Esophagus muscularis mucosa (tissue), 4 donors: ENCODE measurements at places on chromosomes 4 and X. TPM values are rescaled to one million over a fixed set of nuclear protein-coding genes. Genes with fewer than 3 reads are reported as not detected.

RAI2 gene
- 26.2 TPM for total RNA-seq

PRDX4 gene
- total RNA-seq = 64.6 TPM

TEX13B gene
- total RNA-seq = not detected

CWH43 gene
- total RNA-seq = not detected

DCX gene
- total RNA-seq = 0.13 TPM

ARHGAP36 gene
- 0.32 TPM for total RNA-seq

APELA gene
- total RNA-seq = not detected

SMIM10 gene
- total RNA-seq = 8.9 TPM

KLHL34 gene
- 0.13 TPM for total RNA-seq

SRD5A3 gene
- total RNA-seq = 7.9 TPM

STAP1 gene
- total RNA-seq = not detected

NEUROG2 gene
- not detected for total RNA-seq

SPANXC gene
- total RNA-seq = not detected

GRCh38 chrX:153635788-153636668 is 11.0 kb upstream of the DUSP9 start:
- no peak for DNase-seq

DNA sequence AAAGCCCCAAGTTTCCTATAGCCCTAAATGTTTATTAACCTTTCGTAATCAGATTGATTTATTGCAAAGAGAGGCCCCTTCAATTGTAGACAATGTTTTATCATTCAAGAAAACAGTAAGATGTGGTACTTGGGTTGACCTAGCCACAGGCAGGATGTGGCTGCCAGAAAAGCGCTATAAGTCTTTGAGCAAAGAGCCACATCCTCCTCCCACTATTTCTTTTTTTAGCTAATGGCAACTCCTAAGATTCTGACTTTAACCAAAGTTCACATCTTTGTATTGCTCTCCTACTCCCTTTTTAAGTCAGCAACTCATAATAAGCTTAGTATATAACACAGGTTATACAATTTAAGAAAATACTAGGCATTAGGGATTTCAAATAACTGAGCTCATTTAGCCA is 70.7 kb upstream of the PPP3CA start:
- no peak for DNase-seq

DNA sequence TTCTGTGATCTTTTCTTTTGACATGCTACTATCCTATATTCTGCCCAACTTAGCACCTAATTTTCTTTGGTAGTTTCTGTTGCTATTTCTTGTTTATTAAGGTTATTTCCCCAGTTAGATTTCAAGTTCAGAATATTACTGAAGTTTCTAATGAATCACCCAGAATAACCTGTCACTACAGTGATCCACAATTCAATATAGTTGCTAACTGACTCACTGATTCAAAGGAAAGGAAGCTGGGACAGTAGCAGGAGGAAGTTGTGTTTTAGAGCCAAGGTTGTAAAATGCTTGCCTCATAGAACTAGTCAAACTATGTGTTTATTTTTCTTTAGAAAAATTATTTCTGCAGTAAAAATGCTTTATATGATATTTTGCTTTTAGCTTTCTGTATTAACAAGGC is 37.4 kb downstream of the PAK3 start:
- DNase-seq = no peak

DNA sequence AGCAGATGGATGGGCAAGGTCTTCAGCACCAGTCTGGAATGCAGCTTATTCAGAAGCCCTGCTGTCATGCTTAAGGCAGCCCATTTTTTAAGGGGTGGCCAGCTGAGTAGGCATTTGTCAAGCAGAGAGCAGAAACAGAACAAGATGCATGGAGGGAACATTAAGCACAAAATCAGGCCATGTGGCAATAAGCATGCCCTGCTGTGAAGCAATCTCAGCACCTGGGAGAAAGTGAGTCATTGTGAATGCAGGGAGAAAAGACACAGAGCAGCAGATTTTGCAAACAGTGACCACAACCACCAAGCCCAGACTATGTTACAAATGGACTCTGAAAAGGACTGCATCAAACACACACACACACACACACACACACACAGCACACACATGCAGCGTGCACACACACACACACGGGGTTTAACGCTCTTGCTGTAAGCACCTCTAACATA is 94.1 kb upstream of the GALNT7 start:
- DNase-seq = no peak

DNA sequence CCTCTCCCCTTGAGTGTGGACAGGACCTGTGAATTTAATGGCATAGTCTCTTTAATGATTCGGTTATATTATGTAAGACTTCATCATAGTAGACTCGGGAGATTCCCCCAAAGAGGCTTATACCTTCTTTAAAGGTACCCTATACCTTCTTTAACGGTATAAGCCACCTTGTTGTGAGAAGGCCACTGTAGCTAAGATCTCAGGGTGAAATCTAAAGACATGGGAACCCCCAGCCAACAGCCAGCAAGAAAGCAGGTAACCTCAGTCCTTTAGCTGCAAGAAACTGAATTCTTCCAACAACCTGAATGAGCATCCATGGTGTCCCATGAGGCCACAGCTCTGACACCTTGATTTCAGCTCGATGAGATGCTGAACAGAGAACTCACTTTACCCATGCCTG is 931 bp downstream of the DDX60 start:
- DNase-seq = no peak

DNA sequence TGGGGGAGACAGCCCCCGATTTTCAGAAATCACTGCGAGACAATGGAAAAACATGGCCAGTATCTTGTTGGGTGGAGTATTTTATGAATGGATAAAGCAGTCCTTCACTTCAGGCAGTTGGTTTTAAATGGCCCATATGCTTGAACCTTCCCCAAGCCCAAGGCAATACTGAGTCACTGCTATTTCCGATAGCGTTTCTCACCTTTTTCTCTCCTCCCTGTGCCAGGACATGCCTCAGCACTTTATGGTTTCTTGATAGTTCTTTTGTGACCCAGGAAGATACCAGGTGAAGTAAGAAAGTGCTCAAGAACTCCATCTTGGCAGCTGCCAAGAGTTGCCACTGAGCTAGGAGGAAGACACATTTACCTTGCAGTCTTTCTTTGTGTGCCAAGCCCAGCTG is 26.8 kb upstream of the ESX1 start:
- DNase-seq = no peak

DNA sequence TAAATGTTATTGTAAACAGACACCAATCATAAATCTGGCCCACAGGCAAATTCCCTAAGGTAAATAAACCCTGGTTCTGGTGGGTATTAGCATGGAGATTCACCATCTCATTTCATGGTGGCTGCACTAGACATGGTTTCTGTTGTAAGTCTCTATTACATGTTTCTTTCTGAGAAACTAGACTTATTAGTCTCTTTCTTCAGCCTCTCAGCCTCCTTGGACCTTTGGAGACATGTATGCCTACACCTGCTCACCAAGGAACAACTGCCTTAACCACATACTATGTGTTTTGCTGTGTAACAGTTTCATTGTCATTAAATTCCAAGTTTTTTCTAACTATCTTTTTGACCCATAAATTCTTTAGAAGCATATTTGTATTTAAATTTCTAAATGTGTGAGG is 13.1 kb downstream of the DDIT4L start:
- DNase-seq = no peak

DNA sequence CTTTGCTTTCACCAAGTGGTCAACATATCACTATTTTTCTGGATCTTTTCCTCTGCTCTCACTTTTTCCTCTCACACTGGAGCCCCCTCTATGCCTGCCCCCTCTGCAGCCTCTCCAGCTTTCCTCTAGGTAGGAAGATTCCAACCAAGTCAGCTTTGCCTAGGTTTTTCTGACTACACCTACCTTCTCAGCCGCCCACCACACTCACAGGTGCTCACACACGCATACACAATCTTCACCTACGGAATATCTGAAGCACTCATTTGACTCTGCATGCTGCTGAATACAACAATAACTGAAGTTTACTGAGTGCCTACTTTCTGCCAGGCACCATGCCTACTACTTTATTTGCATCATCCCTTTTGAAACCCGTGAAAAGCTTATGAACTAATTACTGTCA is 328.0 kb downstream of the PPP3CA start:
- DNase-seq = no peak

DNA sequence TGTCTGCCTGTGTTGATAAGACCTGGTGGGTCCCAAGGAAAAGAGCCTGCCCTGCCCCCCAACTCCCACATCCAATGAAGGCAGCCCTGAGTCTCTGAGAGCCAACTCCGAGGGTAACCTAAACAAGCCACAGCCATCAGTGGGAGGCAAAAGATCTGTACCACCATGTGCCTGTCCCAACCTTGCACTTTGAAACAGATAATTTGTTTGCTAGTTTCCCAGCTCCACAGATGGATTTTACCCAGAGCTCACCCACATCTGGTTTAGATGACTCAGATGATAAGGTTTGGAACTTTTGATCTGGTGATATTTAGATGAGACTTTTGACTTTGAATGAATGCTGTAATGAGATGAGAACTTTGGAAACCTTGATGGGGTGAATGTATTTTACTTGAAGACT is 246.0 kb upstream of the PSAPL1 start:
- no peak for DNase-seq

- DNase-seq = no peak
Observed at GRCh38 chrX:29241809-29242208, 654.6 kb downstream of the IL1RAPL1 start.

GRCh38 chrX:13698432-13698831 is 9.5 kb downstream of the RAB9A start:
- no peak for DNase-seq

- DNase-seq = no peak
Observed at GRCh38 chrX:85506871-85507270, 127.4 kb upstream of the POF1B start.

- no peak for DNase-seq
Observed at GRCh38 chr4:176400816-176401461, 81.2 kb downstream of the SPCS3 start.

- no peak for DNase-seq
Observed at GRCh38 chr4:102500352-102500695, 835 bp upstream of the NFKB1 start.

DNA sequence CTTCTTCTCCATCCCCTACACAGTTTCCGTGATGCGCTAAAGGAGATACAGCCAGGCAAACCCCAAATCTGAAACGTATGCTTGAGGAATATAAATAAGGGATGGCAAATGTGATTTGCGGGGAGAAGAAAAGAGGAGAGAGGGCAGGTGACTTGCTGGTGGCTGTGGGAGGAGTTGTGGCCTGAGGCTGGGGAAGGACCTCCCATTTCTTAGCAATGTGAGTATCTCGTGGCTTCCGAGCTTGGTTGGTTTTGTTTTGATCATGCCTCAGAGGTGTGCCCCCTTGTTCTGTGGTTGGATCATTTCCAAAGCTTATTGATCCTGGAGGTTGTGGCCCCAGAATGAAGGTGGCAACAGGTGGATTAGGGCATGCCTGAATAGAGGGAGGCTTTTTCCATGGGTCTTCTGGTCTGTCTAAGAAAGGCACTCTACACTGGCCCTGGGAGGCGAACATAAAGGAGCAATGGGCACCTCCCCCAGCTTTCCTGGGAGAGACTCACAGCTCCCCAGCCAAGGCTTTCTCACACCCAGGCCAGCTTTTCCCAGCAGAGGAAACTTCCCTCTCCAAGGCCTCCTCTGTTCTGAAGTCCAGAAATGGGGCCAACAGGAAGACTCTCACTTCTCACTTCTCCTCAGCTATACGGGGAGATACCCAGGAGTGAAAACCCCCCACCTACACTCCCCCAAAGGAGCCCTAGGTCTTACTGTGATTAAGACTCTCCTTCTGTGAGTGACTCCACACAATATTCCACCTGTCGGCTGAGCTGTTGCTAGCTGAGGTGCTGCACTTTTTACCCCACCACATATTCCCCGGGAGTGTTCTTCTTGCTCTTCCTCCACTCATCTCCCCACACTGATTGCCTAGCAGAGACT is 40.0 kb downstream of the C4orf51 start:
- no peak for DNase-seq

GRCh38 chrX:153802513-153803045 is 8.1 kb downstream of the SSR4 start:
- no peak for DNase-seq

DNA sequence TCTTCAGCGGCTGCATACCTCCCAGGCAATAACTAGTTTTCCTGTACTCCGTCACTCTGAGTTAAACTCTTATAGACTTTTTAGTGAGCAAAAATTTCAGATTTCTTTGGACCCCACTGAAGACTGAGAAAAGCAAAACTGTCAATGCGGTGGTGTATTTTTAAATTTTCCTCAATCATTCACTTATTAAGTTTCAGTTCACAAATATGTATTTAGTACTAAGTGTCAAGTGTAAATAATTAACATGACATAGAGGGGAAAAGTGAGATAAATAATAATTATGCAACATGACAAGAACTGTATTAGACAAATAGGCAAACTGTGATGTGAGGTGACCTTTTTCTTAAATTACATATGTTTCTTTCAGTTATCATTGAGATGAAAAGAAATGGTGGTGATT is 124.4 kb downstream of the NAF1 start:
- no peak for DNase-seq
